ENCODE measurements at places on chromosomes 11 and 22.

DNA sequence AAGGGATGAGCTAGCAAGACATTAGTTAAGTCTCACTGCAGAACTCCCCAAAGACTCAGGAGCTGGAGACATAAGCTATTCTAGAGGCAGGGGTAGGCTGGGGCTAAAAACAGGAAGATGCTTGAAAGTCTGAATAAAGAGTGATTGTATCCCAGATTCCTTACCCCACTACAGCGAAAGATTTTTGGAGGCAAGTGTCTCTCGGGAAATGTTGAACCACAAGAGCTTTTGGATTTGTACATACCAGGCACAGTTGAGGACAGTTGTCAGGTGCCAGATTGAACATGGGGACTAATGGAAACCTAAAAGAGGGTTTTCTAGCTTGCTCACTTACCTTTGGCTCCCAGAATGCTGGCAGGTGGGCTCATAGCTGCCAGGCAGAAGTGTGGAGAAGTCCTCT is 43.5 kb upstream of the OR9Q1 start:
- DNase-seq = no peak

GRCh38 chr11:19242179-19242932 is 1.6 kb upstream of the E2F8 start:
- DNase-seq = no peak

DNA sequence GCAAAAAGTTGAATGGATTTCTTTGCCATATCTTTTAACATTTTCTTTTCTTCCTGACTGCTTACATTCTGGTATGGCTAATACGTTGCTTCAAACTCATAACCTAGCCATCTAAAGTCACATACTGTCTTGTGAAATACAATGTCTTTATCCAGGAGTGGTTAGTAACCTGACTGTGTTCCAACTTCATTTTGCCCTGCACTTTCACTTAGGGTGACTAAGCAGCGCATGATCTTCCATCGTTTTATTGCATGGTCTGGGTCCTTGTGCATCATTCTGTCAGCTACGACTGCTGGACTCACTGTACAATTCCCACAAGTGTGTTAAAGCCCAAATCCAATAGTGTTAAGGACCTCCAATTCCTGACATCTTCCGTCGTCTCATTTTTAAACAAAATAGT is 403.2 kb downstream of the NTM start:
- DNase-seq = no peak

DNA sequence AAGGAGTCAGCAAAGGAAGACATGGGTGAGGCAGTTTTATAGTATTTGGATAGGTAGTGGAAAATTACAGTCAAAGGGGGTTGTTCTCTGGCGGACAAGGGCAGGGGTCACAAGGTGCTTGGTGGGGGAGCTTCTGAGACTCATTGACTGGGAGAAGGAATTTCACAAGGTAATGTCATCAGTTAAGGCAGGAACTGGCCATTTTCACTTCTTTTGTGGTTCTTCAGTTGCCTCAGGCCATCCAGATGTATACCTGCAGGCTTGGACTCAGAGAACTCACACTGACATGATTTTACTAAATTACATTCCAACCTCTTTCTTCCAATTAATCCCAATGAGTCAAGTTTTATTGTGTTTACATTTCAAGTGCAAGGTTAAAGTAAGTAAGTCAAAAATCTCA is 240.5 kb upstream of the API5 start:
- no peak for DNase-seq

Measured in bronchial epithelial cell (primary cell).